ENCODE measurements at places on chromosomes 16 and 17.

- no peak for DNase-seq
These were observed 45.6 kb downstream of the DNAH9 start for GRCh38 chr17:11643851-11644250.

GRCh38 chr17:49640556-49640955 lies 37.3 kb downstream of the SPOP start:
- no peak for DNase-seq

GRCh38 chr16:1958715-1959268 lies 546 bp upstream of the NDUFB10 start:
- DNase-seq = no peak

DNA sequence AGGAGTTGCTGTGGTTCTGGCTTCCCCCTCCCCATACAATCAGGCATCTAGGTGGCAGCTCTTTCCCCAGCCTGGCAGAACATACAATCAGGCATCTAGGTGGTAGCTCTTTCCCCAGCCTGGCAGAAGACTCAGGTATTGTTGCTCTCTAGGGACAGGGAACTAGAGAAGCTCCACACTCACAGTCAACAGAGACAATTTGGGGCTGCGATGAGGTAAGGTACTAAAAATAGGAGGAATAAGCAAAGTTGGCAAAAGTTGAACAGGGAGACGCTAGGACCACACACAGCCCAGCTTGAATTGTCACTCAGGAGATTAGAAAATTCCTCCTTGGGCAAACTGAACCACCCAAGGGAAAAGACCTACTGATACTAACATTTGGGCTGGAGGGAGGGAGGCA lies 315.5 kb upstream of the CDH5 start:
- DNase-seq = no peak

GRCh38 chr17:78240012-78240655 lies 8.7 kb downstream of the TMEM235 start:
- DNase-seq = no peak

DNA sequence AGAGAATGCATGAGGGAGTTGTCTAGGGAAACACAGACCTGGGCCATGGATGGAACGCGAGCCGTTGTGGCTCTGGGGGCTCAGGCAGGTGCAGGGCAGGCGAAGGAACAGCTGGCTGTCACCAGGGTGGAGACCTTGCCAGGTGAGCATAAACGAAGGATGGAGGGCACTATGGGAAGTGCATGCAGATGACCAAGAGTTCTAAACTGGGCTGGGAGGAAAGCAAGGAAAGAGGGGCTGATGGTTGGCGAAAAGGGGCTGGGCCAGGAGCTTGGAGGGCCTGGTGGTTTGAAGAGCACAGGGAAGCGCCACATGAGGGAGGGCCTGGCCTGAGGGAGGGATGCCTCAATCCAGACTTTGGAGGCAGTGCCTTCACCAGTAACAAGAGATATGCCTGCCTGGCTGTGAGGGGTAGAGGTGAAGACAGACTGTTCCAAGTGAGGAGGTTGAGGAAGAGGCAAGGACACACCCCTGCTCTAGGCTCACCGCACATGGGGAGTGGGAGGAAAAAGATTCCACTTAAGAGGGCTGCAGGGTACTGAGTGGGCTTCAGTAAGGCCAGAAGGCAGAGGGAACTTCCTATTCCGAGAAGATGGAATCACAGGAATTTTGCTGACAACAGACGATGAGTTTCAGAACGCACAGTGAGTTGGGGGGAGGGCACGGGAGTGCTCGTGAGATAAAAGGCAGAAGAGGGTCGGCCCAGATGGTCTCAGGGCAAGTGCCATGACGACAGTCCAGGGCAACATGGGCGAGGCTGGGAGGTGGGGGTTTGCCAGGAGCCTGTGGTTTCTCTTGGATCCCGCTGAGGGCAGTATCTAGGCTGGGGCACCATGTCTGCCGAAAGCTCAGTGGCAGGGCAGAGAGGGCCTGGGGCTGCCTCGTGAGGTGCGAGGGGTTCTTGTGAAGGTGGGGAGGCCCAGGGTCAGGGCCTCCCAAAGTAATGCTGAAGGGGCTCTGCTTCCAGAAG lies 20.6 kb downstream of the B9D1 start:
- no peak for DNase-seq

- no peak for DNase-seq
These were observed 2.2 kb upstream of the DLX4 start for GRCh38 chr17:49966767-49967166.

DNA sequence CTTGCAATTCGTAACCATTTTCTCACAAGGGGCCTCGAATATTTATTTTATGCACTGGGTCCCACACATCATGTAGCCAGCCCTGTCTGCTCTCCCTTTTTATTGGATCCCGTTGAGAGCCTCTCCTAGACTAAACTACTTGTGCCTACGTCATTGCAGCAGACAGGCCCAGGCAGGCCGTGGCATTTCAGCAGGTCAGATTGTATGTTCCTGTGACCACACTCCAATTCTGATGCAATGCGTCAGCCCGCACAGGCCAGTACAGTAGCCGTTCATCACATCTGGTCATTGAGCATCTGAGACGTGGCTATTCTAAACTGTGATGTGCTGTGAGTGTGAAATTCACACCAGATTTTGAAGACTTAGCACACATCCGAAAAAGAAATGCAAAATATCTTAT lies 42.2 kb downstream of the ABAT start:
- no peak for DNase-seq

DNA sequence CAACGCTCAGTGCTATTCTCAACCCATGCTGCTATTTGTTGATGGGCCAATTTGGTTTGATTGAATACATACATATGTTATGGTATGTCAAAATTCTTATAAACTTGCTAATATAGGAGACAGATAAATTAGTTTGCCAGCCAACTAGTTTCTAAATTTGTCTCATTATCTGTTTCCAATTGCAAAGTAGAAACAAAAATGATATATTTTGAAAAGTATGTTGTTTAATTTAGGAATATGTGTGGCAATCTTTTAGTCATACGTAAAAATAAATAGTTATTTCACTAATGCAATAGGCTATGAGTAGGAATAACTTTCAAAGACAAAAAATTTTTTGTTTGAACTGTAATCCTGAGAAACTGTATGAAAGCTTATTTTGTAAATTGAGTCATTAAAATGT lies 210.6 kb upstream of the KCNJ16 start:
- DNase-seq = no peak

- no peak for DNase-seq
These were observed 32.3 kb upstream of the HS3ST3A1 start for GRCh38 chr17:13634021-13634420.

- DNase-seq = peak; percentile 64
These were observed 49.9 kb upstream of the CDR2 start for GRCh38 chr16:22424161-22424937.

DNA sequence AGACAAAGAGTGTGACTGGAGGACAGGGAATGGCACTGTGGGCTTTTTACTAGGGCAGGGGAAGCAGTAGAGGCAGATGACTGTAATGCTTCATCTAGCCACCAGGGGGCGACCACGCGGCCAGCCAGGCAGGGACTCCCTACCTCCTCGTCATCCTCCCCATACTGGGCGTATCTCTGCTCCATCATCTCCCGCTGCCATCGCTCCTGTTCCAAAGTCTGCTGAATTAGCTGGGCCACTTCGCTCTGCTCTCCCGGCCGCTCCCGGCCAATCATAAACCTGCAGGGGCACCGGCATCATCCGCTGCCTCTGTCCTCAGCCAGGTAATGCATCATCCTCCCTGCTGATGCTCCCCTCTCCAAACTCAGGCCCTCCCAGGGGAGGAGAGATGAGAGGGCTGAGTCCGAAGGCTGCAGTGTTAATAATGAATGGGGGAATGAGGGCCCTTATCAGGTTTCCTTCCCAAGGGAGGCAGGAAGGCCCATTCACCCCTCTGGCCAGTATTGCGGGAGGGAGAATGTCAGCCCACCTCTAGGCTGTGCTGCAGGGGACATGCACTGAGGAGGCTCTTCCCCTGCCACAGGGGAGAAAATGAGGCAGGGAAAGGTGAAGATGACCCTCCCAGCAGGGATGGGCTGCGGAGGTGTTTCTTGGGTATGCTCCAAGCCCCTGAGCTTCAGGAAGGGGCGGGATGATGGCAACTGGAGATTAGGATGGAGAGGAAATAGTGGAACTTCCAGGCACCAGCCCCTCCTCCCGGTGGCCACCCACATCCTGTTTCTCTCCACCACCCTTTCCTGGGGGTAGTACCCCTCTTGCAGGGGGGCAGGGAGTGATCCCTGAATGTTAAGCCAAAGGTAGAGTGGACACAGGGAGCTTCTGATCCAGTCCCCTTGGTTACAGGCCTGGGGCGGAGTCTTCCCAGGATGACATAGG lies 10.3 kb upstream of the SAMD14 start:
- DNase-seq = peak; percentile 86

DNA sequence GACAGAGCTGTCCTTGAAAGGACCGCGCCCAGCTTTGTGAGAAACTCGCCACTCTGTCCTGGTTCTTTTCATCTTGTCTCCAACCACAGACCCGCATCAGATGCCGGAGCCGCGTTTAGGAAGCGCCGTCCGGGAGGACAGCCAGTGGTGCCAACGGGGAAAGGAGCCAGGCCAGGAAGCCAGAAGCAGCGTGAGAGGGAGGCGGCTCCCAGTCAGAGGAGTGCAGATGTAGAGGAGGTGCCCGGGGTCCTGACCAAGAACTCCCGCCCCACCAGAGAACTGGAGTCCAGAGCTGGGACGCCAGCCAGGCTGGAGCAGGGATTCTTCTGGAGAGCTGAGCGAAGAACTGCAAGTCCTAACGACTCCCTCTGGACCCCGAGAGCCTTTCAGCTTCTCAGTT lies 49.3 kb upstream of the TNRC6C start:
- DNase-seq = peak; percentile 85

DNA sequence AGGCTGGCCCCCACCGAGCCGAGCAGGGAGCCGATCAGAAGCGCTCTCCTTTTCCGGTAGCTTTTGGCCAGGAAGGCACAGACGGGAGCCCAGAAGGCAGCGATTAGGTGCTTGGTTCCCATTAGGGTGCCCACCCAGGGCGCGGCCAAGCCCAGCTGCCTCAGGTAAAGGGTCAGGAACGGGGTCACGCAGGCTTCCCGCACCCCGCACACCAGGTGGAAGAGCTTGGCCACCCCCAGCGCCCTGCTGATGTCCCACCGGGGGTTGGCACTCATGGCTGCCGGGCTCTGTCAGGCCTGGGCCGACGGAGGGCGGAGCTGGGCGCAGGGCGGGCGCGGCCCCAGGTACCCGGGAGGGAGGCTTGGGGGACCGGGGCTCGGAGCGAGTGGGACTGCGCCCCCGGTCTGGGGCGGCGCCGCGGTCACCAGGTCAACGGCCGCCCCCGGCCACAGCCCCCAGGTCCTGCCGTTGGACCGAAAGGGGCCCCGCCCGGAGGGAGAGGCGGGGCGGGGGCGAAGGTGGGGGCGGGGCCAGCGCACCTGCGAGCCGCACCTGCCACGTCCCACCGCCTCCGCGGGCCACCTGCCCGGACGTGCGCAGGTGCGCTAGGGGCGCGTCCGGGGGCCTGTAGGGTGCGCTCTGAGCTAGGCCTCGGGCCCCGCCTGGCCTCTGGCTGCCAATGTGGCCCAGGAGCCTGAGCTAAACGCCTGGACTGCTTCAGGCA lies at the start of gene MFSD6L:
Gene MFSD6L, minus strand, starts transcription at position 520 of the 724 bp plus-strand sequence. Its CDS starts 245 bp downstream, at position 275.
- no peak for DNase-seq

GRCh38 chr16:16191493-16192167 lies 31.7 kb downstream of the ABCC6 start:
- DNase-seq = no peak

DNA sequence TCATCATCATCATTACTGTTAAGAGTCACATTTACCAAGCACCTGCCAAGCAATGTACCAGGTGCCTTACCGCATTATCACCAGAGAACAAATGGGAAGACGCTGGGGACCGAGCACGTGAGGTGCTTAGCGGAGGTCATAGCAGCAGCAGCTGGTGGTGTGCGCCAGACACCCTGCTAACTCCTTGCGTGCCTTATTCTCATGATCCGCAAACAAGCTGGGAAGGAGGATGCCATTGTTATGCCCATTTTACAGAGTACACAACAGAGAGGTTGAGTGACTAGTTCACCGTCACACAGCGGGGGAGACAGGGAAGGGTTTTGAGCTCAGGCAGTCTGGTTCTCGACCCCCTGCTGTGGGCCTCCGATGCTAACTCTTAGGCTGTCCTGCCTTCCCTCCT lies 7.3 kb downstream of the ATP2A3 start:
- DNase-seq = no peak

- DNase-seq = no peak
These were observed 20.2 kb upstream of the GUCY2D start for GRCh38 chr17:7982173-7982572.

DNA sequence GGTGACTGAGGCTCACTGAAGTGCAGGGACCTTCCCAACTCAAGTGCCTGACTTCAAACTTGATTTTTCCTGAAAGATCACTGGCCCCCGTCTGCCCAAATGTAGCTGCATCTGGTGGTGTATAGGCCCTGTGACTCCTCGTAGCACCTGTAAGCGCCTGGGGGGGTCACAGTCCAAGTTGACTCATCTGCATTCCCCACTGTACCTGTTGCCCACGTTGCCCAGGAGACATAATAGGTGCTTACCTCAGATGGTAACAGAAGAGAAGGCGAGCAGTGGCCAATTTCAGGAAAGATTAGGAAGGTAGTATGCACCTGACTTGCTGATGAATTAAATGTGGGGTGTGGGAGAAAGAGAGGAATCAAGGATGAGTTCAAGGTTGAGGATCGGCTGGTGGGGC lies 44.1 kb upstream of the EMP2 start:
- DNase-seq = no peak

DNA sequence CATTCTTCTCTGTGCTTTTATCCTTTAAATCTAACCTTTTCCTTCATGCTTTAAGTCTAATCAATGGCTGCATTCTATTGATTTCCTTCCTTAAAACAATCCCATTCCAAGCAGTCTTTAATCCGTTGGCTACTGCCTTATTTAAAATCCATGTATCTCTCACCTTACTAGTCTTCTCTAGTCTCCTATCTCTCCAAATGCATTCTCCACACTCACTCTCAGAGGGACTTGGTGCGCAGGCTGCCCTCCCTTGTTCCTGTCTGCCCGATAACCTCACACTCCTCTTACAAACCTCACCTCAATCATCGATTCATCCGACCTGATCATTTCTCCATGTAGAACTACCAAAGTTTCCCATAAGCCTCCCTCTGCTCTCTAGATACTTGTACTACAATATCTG lies 23.1 kb downstream of the PSMD12 start:
- no peak for DNase-seq

DNA sequence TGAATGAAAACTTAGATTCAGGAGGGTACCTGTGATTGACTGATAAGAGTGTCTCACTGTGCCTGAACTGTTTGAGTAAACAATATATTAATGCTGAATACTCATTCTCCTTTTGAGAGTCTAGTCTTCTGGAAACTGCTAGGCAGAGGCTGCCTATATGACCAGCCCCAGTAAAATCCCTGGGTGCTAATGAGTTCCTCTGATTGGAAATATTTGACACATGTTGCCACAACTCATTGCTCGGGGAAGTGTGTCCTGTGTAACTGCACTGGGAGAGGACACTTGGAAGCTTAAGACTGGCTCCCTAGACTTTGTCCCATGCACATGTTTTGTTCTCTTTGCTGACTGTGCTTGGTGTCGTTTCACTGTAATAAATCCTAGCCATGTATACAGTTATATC lies 108.7 kb upstream of the NACA2 start:
- no peak for DNase-seq

DNA sequence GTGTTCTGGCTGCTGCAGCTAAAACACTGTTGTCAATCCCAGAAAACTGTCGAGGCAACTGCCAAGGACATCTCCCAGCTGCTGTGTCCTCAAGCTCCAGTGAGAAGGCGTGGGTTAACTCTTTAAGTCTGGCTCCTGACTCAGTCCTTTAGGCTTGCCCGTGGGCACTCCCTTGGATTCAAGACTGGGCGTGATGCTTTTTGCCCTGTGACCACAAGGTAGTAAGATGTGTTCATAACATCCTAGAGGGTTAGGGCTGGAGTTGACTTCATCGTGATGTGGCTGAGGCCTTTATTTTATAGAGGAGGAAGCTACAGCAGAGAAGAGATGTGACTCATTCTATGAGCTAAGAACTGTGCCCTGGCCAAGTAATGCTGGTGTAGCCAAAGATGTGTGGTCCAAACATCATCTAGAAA lies 50.9 kb upstream of the TEKT3 start:
- DNase-seq = no peak

All from femur (tissue), 1 donor.